ENCODE measurements at places on chromosomes 5 and 9. TPM values are rescaled to one million over a fixed set of nuclear protein-coding genes. Genes with fewer than 3 reads are reported as not detected.

The ZNF474 gene
- total RNA-seq = 0.19 TPM

The NADK2 gene
- 11.1 TPM for total RNA-seq

The UQCRQ gene
- total RNA-seq = 399 TPM

The GPR150 gene
- total RNA-seq = 0.16 TPM

The EPB41L4A gene
- 2.3 TPM for total RNA-seq

The LCN15 gene
- not detected for total RNA-seq

The LRRTM2 gene
- not detected for total RNA-seq

Data from A549 treated with Mapracorat at 1 μM for 4 hours (cell line).